ENCODE measurements at places on chromosomes 13 and 19.
A peak's percentile ranks its signal among the peaks of the same experiment; 100 is the strongest.

DNA sequence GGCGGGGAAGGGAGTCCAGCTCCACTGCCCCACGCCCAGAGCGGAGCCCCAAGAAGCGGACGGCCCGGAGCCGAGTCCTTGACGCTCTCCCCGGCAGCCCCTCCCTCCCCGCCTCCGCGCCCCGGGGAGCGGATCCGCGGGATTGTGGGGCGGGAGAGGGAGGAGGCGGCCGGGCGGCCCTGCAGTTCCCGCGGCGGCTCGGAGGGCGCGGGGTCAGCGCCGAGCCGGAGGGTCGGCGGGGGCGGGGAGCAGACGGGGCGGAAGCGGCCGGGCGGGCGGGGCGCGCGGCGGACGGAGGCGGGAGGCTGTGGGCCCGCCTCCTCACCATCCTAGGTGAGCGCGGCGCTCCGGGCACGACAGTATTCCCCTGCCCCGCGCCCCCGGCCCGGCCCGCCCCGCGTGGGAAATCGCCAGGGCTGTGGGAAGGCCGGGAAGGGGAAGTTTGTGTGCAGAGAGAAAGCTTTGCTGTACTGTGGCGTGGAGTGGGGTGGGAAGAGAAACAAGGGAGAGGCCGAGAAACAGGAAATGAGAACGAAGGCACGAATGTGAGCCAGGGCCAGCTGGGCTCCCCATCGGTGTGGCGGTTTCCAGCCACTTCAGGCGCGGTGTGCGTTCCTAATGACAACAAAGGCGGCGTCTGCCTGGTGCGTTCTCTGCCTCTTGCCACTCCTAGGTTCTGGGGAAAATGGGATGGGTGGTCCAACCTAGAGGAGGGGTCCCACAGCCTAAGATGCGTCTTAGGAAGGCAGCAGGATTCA lies 1.3 kb upstream of the KLF12 start:
- peak; percentile 20 for DNase-seq

DNA sequence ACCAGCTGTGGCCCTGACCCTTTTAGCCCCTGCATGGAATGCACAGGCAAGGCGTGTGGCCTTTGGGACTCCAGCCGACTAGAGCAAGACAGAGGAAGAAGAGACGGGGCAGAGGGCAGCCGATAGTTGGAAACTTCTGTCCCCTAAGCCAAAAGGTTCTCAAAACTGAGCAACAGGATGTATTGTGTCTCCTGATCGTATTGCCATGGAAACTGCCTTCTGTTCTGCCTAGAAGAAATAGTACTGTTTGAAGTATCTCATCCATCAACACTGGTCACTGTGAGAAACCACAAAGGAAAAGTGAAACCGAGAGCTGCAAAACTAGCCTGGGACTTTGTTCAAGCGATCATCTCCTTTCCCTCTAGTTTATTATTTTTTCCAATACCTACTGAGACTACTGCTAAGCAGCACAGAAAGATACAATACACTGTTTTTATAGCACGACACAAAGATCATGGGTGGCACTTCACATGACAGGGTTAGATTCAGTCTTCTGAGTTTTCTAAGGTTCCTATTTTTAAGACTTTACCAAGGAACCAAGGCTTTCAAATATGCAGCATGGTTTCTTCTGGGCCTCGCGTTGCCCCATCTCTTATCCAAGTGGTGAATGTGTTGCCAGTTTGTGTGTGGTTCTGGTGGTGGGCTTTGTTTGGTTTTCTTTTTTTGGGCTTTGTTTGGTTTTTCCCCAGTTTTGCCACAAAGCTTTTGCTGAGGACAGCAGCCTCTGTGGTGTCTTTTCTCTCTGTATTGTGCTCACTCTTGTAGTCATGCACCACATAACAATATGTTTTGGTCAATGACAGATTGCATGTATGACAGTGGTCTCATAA lies 49.3 kb upstream of the GPR183 start:
- DNase-seq, result no peak

DNA sequence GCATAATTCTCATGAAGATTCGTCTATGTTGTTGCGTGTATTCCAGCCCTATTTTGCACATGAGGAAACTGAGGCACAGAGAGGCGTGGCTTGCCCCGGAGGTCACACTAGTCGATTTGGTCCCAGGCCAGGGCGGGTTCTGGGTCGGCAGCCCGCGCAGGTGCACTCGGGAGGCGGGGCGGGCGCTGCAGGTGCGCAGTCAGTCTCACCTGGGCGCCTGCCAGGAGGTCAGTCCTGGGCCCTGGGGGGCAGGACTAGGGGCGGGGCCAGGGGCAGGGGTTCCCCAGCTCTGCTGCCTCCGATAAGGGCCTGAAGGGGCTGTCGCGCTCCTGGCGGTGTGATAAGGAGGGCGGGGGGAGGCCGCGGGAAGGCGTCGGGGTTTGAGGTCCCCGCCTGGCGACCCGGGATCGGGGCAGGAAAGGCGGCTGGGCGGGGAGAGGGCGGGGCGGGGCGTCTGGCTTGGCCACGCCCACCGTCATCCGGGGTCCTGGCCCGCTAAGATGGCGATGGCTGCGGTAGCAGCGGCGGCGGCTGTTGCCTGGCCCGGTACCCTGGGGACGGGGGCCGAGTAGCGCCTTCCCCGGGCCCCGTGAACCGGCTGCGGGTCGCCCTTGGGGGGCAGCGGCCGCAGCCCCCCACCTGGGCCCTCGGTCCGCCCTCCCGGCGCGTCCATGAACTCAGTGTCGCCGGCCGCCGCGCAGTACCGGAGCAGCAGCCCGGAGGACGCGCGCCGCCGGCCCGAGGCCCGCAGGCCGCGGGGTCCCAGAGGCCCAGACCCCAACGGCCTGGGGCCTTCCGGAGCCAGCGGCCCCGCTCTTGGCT lies at the start of gene ATG4D:
ATG4D (plus strand) TSS at position 485 of the 822 bp plus-strand sequence; CDS start at position 672, 187 bp downstream.
- peak; percentile 90 for DNase-seq

DNA sequence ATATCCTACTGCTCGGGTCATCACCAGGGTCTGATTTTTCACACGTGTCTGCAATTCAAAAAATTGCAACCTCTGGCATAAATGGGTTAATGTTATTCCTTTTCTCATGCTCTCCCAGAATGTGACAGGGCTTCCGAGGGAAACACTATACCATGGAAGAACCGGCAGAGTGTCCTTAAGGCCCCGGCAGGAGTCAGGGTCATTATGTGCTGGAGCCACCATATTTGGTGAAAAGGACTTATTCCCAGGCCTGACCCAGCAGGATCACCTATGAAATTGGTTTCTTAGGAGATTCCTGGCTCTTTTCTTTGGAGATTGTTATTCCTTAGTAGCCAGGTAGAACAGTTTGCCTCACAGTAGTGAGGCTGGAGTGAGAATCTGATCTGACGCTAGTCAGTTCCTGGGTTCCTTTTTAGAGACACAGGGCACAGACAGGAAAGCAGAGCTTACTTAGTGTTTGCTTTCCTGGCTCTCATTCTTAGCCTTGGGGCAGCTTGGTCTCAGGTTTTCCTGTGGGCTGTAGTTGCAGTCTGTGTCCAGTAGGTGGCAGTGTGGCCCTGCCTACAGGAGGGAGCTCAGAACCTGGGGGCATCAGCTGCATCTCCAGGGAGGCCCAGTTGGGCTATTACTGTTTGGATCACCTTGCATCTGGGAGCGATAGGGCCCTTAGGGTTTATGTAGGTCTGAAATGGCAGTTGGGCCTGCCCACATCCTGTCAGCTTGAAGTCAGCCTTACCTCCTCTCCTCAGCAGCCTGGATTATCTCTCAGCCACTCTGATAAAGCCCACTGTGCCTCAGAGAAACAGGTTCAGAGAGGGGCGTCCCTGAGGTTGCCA lies 12.4 kb downstream of the SNRNP70 start:
- DNase-seq, result peak; percentile 70

- peak; percentile 5 for DNase-seq
Measured at GRCh38 chr13:53507741-53508140, 479.1 kb downstream of the OLFM4 start.

GRCh38 chr13:20141238-20142022 lies 19.4 kb downstream of the GJA3 start:
- no peak for DNase-seq

- no peak for DNase-seq
Measured at GRCh38 chr13:110866491-110867170, 48.2 kb downstream of the ANKRD10 start.

GRCh38 chr13:110868720-110869119 lies 46.1 kb downstream of the ANKRD10 start:
- DNase-seq, result no peak

GRCh38 chr13:94053986-94054593 lies 425.4 kb downstream of the DCT start:
- DNase-seq, result no peak

DNA sequence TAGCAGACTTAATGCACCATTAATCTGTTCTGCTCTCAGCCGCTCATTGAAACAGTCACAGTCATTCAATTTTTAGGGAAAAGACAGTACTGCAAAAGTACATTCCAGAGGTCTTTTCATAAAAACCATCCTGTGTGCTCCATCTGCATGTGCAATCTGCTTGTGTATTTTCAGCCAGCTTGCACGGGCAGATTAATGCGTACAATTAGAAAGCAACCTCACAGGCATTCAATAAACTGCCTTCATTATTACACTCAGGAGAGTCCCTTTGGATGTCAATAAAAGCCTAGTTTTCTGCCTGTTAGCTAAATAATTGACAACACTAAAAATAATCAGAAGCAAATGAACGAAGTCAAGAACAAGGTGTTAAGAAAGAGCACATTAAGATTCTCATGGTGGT lies 41.9 kb downstream of the EPSTI1 start:
- DNase-seq, result no peak

- DNase-seq, result no peak
Measured at GRCh38 chr13:72221276-72221962, 354.4 kb upstream of the DACH1 start.

DNA sequence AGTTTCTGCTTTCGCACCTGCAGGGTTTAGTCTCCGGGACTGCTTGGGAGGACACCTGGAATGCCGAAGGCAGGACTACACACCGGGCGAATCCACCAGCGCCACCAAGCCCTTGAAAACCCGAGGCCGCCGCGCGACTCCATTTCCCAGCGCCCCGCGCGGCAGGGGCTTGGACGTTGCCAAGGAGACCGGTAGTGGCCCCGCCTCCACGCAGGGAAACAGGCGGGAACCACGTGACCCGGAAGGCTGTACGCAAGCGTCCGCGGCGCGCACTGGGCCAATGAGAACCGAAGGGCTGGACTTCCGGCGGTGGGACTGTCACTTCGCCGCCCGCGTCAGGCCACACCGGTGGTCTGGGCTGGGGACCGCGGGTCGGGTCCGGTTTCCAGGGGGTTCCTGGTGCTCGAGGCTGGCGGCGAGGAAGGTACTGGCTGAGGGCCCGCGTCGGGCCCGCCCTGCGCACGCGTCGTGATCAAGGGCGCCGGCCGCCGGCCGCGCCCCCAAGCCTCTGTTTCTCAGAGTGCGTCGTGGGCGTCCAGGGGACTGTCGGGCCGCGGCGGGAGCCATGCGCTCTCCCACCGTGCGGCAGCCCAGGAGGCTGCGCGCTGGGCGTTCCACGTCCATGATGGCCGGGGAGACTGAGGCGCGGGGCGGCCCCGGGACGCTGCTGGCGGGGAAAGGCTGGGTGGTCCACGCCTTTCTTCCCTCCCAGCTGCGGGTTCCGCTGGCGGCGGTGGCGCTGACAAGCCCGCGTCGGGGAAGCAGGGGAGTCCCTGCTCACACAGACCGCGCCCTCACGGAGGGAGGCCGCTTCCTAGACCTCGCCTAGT lies at the start of gene ZNF324:
ZNF324 (plus strand) TSS at position 321 of the 830 bp plus-strand sequence. CDS start 2,106 bp downstream, outside the sequence.
- DNase-seq, result peak; percentile 92

DNA sequence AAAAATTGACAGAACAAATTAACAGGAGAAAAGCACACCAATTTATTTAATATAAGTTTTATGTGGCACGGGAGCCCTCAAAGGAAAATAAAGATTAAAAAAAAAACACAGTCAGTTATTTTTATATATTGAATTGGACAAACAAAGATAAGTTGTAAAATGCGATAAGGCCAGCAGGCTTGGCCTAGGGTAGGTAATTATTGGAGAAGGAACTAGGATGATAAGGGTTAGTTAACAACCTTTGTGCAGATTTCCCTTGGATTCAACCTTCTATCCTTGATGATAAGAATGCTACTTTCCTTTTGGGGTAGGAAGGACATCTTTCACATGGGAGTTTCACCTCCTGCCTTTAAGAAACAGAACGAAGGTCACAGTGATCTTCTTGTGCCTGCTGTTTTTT lies 252.8 kb downstream of the SHISA2 start:
- DNase-seq, result no peak

DNA sequence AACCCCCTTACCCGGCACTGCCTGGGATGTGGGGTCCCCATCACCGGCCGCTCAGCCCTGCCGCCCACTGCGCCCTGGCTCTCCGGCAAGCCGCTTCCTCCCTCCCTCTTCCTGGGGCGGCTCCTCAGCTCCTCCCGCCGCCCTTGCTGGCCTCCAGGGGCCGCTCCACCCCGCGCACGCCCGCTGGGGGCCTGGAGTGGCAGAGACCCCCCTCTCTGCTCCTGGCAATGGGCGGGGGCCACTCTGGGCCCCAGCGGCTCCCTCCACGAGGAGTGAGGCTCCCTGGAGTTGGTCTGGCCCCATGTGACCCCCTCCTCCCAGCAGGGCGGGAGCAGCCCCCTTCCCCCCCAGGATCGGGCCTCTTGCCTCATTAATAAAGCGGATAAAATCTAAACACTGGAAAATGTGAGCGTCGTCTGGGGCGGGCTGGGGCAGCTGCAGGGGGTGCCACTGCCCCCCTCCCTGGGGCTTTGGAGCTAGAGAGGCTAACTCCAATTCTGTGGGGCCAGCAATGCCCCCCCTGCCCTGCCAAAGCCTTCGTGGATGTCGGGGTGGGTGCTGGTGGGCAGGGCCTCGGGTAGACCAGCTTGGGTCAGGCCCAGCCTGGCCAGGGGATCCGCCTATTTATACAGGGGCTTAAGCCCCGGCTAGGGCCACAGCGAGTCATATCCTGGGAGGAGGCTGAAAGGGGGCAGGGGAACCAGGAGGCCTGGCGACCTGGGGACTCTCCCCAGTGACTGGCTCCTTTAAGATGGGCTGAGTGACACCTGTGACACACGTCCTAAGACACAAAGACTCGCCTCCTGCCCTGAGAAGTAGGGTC lies at the start of gene PTGER1:
PTGER1 (minus strand) TSS at position 104 of the 823 bp plus-strand sequence. CDS start 1,034 bp downstream, outside the sequence.
- DNase-seq, result no peak

DNA sequence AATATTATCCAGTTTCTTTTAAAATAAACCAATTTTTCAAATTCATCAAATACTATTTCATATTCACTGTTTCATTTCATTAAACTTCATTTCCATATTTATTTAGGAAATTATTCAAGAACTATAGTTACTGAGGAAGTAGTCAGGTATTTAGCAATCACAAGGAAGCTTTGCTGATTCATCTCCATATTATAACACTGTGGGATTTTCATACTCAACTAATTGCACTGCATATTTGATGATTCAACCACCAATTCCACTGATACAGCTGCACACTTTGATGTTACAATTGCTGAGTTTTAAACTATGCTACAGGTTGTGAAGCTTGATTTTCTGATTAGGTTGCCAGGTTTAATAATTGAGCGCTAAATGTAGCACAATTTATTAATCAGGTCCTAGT lies 556.8 kb upstream of the SLITRK1 start:
- DNase-seq, result no peak

GRCh38 chr19:53639471-53639870 lies 7.7 kb downstream of the DPRX start:
- no peak for DNase-seq

DNA sequence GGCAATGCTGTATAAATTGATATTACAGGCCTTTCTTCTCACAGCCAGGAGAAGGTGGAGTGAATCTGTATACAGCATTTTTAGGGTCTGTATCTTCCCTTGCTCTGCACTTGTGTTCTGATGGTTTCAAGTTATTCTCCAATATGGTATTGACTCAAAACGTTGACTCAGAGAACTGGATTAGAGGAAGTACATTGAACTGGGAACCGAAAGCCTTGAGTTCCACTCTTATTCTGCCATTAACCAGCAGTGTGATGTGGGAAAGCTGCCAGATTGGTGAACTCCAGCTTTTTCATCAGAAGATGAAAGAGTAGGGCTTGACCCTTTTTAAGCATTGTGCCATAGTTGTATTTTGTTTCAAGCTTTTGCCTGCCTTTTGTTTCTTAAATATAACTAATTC lies 167.7 kb downstream of the SPRY2 start:
- no peak for DNase-seq
